Naive thymus-derived CD8-positive, alpha-beta T cell (primary cell): ENCODE measurements at places on chromosomes 11 and 22. TPM values are rescaled to one million over a fixed set of nuclear protein-coding genes. Genes with fewer than 3 reads are reported as not detected.

DNA sequence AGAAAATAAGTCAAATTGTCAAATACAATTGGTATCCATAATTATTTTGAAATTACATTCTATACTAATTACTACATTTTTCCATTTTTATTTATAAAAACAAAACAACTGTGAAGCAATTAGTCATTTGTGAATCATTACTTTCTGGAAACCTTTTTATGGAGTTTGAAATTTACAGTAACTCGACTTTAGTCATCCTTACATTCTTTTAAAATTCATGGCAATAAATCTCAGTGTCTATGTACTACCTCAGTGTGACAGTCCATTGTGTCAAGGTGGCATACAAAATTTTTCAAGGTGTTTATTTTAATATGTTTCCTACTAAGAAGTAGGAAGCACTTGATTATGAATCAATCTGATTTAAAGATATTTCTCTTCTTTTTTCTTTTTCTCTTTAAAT lies 1949.4 kb upstream of the RAG2 start:
- DNase-seq, result no peak

- no peak for DNase-seq
Measured at GRCh38 chr11:36131721-36132397, 157.4 kb downstream of the COMMD9 start.

KCNJ1 gene
- not detected for total RNA-seq

ALDH3B1 gene
- 0.39 TPM for total RNA-seq

CD81 gene
- total RNA-seq, result 92.1 TPM
